Motor neuron (in vitro differentiated cells): ENCODE measurements at places on chromosomes 5 and 9. TPM values are rescaled to one million over a fixed set of nuclear protein-coding genes. Genes with fewer than 3 reads are reported as not detected.

The PGM5 gene
- 1.4 and 2.5 TPM in 2 replicates for total RNA-seq

The ROPN1L gene
- 2.3 and 3.1 TPM in 2 replicates for total RNA-seq

The GDNF gene
- total RNA-seq: 2.3 and 2.9 TPM in 2 replicates

The FCHSD1 gene
- total RNA-seq: 12.7 and 15.2 TPM in 2 replicates
